ENCODE measurements at places on chromosomes 12 and 14.

GRCh38 chr12:22377731-22378496 lies 43.4 kb upstream of the ST8SIA1 start:
- DNase-seq = no peak

DNA sequence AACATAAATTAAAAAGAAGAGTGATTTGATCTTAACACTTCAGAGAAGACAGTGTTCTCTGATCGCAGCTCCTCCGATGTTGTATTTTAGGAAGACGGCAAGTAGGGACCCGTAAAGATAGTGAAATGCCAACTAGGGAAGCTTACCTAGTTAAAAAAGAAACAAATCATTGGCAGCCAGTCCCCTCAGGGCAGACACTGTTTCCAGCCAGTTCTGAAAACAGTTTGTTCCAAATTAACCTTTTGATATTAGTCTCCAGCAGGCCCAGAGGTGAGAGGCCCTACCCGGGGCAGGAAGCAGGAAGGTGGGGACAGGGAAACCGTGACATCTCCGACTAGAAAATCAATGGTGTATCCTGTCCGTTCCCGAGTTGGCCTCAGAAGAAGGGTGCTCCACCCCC lies 56.0 kb downstream of the KSR2 start:
- DNase-seq = no peak

DNA sequence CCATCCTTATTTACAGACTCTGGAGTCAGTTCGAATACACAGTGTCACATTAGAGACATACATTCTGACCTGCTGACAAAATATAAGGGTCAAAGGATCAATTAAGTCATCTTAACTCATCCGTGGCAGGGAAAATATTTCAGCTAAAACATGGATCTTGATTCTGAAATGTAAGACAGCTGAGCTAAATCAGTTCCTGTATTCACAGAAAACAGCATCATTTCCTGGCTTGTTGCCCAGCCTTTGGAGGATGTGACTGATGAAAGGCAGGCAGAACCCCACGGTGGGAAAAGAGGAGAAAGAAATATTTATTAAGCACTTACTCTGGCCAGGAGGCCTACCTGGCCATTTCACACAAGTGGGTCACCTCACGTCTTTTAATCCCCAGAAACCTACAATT lies 101.9 kb downstream of the GAS2L3 start:
- DNase-seq = peak; percentile 5

DNA sequence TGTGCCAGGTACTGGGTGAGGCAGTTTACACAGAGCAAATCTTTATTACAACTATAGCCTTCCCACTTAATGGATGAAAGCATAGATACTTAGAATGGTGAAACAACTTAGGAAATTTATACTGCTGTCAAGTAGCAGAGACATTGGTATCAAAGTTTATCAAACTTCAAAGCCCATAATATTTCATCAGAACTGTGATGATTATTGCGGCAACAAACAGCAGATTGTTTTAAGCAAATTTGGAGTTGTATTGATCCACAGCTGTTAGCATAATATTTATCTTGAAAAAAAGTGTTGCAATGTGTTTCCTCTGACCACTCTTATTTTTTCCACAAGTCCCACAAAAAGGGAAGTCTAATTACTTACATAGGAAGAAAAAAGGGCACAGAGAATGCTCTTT lies 2.0 kb upstream of the SLCO1B3 start:
- no peak for DNase-seq

- no peak for DNase-seq
Observed at GRCh38 chr14:77663293-77663692, 44.5 kb downstream of the ALKBH1 start.

GRCh38 chr12:6962285-6963015 lies 8.0 kb downstream of the PHB2 start:
- peak; percentile 44 for DNase-seq

DNA sequence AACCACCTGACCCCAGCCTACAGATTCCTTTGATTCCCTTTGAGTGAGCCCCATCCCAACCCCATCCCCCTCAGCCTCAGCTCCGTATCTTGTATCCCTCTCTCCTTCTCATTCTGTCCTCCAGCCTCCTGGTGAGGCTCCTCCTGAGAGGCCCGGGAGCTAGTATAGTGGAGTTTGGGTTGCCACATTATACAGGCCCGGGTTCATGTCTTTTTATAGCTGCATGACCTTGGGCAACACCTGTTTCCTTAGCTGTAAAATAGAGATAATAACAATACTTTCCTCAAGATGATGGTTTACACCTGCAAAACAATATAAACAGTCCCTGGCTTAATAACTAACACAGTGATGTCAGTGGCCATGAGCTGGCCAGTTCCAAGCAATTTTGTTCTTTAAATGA lies 89.8 kb downstream of the STAB2 start:
- no peak for DNase-seq

GRCh38 chr14:66074537-66074936 lies 411.6 kb upstream of the CCDC196 start:
- DNase-seq = peak; percentile 18

- DNase-seq = no peak
Observed at GRCh38 chr14:85336817-85337216, 193.1 kb upstream of the FLRT2 start.

DNA sequence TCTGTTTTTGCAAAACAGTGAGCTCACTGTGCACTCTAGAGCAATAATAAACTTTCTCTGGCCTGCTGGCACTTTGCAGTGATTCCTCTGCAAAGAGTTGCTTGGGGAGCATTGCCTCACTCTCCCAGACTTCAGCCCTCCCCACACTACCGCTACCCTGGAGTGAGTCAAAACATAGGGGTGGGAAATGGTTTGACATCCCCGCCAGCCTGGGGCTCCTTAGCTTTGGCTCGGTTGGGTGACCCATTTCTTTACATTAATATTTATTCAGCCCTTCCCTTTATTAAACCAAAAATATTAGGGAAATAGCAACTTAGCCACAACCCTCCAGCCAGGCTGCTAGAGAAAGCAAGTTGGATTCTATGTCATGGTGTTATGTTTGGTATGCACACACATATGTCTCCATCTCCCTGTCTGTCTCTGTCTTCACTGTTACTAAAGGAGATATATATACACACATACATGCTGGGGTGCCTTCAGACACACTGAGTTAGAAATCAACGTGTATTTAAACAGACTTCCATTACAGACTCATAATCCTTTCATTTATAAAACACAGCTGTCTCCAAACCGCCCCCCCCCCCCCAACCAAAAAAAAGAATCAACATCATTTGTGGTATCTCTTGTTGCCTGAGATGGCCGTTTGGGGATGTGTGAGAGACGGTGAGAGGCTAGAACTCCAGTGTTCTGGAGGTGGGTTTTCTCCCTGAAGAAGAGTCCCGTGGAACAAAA lies 3.4 kb upstream of the IRF2BPL start:
- DNase-seq = no peak

DNA sequence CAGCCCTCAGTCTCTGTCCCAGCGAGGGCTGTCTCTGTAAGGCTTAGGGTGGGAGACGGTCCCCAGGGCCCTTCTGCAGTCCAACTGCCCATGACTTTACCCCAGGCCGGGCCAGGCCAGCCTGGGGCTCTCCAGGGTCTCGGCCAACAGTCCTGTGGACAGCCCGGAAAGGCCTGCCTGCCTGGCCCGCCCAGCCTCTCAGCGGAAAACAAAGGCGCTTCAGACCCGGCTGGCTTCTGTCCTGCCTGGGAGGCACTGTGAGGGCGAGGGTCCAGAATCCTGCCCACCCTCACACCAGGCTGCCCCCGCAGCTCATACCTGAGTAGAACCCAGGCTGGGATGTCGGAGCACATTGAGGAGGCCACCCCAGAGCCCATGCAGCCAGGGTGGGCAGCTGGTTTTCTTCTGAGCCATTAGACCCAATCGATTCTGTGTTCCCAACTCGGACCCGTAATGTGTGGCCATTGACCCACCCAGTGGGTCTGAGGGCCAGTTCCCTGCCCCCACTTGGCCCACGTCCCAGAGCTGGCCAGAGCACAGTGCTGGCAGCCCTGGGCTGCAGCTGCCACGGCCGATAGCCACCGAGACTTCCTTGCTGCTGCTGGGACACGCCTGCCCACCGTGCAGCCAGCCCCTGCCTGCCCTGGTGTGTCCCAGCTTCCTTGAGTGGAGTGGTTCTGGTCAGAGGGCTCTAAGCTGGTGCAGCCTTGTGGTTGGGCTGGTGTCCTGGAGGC lies 1.6 kb downstream of the CRIP2 start:
- peak; percentile 39 for DNase-seq

- no peak for DNase-seq
Observed at GRCh38 chr12:67910360-67911274, 78.6 kb upstream of the IFNG-AS1 start.

- no peak for DNase-seq
Observed at GRCh38 chr14:80100681-80101080, 110.6 kb downstream of the DIO2 start.

DNA sequence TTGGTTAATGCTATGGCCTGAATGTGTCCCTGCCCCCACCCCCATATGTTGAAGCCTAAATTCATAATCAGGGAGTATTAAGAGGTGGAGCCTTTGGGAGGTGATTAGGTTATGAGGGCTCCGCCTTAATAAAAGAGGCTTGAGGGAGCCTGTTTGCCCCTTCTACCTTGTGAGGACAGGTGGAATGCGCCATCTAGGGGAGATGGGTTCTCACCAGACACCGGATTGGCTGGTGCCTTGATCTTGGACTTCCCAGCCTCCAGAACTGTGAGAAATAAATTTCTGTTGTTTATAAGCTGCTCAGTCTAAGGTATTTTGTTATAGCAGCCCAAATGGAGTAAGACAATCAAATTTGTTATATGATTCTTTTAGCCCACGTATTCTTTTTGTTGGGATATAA lies 148.3 kb downstream of the PTCSC3 start:
- DNase-seq = peak; percentile 8

GRCh38 chr12:65614259-65614889 lies 209.9 kb upstream of the HMGA2 start:
- no peak for DNase-seq

DNA sequence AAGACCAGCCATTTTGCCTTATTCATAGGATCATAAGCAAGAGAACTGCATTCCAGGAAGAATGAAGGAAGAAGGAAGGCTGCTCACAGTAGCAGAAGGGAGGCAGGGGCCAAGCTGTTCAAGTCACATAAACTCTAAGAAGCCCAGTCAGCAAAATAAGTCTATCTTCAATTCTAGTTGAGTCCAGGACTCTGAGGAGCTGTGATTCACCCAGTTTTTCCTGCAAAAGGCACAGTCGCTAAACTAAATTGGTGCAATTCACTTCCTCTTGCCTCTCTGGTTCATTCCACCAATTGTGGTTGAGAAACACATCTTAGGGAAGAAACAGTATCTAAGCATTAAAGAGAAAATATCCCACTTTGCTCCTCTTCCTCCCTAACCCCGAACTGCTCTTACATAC lies 9.8 kb downstream of the ZNF641 start:
- DNase-seq = no peak

DNA sequence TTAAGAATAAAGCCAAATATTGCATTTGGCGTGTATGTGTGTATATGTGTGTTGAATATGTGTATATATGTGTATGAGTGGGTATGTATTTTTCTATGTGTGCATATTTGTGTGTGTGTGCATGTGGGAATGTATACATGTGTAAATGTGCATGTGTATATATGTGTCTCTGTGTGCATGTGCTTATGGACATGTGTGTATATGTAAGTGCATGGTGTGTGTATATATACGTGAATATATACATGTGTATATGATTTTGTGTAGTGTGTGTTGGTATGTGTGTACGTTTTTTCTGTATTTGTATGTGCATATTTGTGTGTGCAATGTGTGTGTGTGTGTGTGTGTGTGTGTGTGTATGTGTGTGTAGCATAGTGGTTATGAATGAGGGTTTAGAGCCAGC lies 1021.0 kb downstream of the AACS start:
- no peak for DNase-seq

GRCh38 chr14:33452995-33453394 lies 497.9 kb downstream of the EGLN3 start:
- no peak for DNase-seq

GRCh38 chr14:60510951-60511599 lies 2.1 kb downstream of the SIX6 start:
- no peak for DNase-seq

DNA sequence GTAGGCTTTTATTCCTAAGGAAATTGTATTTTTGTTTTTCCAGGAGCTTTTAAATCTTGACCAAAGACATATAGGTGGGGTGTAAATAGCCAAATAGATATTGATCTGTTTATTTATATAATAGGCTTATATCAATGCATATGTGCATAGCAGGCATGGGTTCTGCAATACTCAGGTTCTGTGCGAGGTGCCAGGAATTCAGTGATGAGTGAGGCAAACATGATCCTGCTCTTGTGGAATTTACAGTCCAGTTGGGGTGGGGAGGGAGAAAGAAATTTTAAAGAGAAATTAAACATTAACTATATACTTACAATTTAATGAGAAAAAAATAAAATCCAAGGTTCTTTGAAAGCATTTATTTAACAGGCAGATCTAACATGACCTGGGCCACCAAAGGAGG lies 160.3 kb upstream of the HIF1A start:
- no peak for DNase-seq

DNA sequence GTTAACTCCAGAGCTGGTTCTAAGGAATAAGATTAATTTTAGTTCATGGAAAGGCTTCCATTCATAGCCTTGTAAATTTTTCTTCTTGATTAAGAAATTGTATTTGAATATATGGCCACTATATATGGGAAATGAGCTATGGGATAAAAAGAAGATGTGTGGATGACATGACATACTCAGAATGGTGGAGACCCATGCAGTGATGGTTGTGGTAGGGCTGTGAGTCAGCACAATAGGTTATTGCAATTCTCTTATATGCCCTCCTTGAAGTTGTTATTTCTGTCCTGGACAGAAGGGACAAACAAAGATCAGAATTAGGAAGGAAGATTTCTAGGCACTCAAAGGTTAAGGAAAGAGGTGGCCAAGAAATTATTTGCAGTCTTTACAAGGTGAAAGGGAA lies 21.5 kb downstream of the RASSF9 start:
- no peak for DNase-seq

- no peak for DNase-seq
Observed at GRCh38 chr12:78115889-78116288, 285.2 kb downstream of the NAV3 start.

DNA sequence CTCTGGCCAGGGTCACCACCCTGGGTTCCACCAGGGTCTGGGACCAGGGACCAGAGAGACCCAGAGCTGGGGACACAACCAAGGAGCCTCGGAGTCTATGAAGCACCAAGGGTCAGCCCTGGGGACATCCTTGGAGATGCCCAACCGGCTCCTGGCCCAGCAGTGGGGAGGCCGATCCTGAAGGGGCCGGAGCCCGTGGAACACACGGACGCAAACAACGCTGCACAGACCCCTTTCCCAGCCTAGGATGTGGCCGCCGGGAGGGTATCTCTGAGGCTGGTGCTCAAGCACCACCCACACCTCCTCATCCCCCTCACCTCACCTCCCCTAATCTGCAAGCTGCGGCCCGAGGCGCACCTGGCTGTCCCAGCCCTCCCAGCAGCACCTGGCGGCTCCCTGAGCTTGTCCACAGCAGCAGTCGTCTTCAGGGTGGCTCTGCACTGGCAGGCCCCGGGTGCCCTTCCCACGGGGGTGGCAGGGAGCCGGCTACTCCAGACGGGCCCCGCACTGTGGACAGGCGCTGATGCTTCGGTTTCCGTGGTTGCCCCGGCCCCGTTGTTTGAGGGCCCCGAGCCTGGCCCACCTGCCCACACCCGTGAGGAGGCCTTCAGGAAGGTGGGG lies 146.8 kb upstream of the C14orf180 start:
- no peak for DNase-seq
